H1 (cell line): ENCODE measurements at places on chromosomes 3 and 15. TPM values are rescaled to one million over a fixed set of nuclear protein-coding genes. Genes with fewer than 3 reads are reported as not detected.

DNA sequence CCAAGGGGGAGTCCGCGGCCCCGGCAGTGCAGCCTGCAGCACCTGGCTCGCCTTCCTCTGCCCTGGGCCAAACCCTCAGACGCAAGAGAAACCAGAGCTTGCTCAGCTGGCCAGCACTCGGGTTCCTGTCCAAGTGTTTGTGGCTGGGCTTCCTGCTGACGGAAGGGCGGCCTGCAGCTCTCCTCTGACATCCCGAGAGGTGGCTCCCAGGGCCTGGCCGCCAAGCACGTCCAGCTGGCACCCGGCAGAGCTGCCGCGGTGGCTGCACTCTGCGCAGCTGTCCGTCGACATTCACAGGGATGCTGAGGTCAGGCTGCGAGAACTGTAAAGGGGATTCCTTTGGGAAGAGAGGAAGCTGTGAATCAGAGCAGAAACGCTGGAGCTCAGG lies 85.6 kb downstream of the CPN2 start:
- no peak for DNase-seq
- peaks cover 6% of the 10 kb centered on the region for H3K4me1 ChIP-seq
- H3K27ac ChIP-seq = no peak overlapping the region
- H3K4me3 ChIP-seq = no peak overlapping the region
- no peaks in the 10 kb centered on the region for H3K36me3 ChIP-seq

DNA sequence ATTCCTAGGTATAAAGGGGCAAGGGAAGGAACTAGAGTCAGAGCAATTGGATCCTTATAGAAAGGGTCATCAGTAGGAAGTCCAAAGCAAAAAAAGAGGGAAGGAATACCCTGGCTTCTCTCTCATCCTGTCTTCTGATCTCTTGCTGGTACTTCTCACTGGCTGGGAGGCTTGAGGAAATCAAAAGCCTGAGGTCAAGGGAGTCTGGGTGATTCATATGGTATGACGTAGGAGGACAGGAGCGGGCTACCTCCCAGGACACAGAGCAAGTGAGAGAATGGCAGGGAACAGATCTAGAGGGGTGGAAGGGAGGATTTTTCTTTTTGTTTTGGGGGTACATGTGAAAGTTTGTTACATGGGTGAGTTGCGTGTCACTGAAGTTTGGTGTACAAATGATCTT lies 76.0 kb downstream of the CFAP20DC start:
- no peak for DNase-seq
- H3K27ac ChIP-seq = no peak overlapping the region
- no peaks in the 10 kb centered on the region for H3K36me3 ChIP-seq
- H3K27me3 ChIP-seq = no peaks in the 10 kb centered on the region
- H3K4me1 ChIP-seq = no peaks in the 10 kb centered on the region

Gene GOLGA8G
- total RNA-seq = not detected in 2 replicates

Gene CCDC39
- 0.34 and 0.80 TPM in 2 replicates for total RNA-seq

GRCh38 chr3:169578381-169579024 lies 85.0 kb downstream of the MECOM start:
- no peak overlapping the region for H3K27ac ChIP-seq
- DNase-seq = no peak
- no peaks in the 10 kb centered on the region for H3K36me3 ChIP-seq
- H3K4me3 ChIP-seq = no peak overlapping the region
- peaks cover 6% of the 10 kb centered on the region; the same call in 1 of the 2 replicates for H3K4me1 ChIP-seq
- no peaks in the 10 kb centered on the region for H3K27me3 ChIP-seq

GRCh38 chr3:37487785-37488184 lies 313.4 kb upstream of the LRRFIP2 start:
- H3K4me3 ChIP-seq = no peak overlapping the region
- no peaks in the 10 kb centered on the region for H3K36me3 ChIP-seq
- H3K27ac ChIP-seq = no peak overlapping the region
- H3K27me3 ChIP-seq = no peaks in the 10 kb centered on the region
- H3K4me1 ChIP-seq = peaks cover under 1% of the 10 kb centered on the region
- DNase-seq = no peak

- H3K27ac ChIP-seq = no peak overlapping the region
- DNase-seq = no peak
- no peak overlapping the region for H3K4me3 ChIP-seq
- no peaks in the 10 kb centered on the region for H3K36me3 ChIP-seq
Observed at GRCh38 chr15:67307889-67308597, 53.5 kb downstream of the IQCH start.

DNA sequence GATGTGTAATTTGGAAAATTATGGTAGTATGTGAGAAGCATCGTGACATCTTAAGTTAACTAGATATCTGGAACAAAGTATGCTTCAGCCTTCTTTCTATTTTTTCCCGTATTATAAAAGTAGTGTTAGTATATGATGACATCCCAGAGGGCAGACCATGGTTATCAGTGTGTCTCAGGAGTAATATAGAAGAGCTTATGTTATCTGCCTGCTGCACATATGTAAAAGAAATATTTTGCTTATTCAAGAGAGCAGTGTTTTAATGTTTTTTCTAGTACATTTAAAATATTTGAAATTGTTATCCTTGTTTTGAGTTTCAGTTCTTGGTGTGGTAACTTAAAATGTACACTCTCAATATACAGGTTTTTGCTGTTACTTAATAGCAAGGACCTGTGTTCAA lies 24.1 kb downstream of the PLCL2 start:
- no peaks in the 10 kb centered on the region for H3K36me3 ChIP-seq
- H3K27me3 ChIP-seq = no peaks in the 10 kb centered on the region
- H3K27ac ChIP-seq = no peak overlapping the region
- no peak overlapping the region for H3K4me3 ChIP-seq
- DNase-seq = no peak

DNA sequence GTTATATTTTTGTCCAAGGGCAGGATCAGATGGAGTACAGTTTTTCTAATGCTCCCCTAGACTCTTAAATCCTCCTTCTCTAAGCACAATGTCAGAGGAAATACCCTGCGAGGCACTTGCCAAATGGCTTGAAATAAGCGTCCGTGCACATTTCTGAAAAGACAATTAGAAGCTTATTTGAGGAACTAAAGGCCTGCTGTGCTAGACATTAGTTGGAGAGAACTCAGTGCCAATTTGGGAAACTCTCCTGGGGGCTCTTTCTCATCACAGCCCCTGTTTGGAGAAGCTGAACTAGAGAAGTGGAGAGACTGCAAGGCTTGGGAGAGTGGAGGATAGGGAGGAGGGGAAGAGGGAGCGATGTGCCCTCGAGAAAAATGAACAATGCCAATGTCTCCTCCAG lies 247.6 kb upstream of the C2CD4B start:
- no peak overlapping the region for H3K4me3 ChIP-seq
- no peak for DNase-seq
- H3K27ac ChIP-seq = no peak overlapping the region
- no peaks in the 10 kb centered on the region for H3K36me3 ChIP-seq
- H3K27me3 ChIP-seq = no peaks in the 10 kb centered on the region
- peaks cover 3% of the 10 kb centered on the region for H3K4me1 ChIP-seq

Gene GOLGA8M
- not detected in 2 replicates for total RNA-seq

Gene XCR1
- total RNA-seq = not detected in 2 replicates

GRCh38 chr3:156511987-156512677 lies 42.8 kb downstream of the SSR3 start:
- no peaks in the 10 kb centered on the region for H3K4me1 ChIP-seq
- no peak overlapping the region for H3K27ac ChIP-seq
- H3K27me3 ChIP-seq = no peaks in the 10 kb centered on the region
- no peak overlapping the region for H3K4me3 ChIP-seq

GRCh38 chr3:31740397-31740796 lies 207.7 kb downstream of the STT3B start:
- no peak overlapping the region for H3K4me3 ChIP-seq
- no peak for DNase-seq
- no peaks in the 10 kb centered on the region for H3K27me3 ChIP-seq
- H3K4me1 ChIP-seq = no peaks in the 10 kb centered on the region

DNA sequence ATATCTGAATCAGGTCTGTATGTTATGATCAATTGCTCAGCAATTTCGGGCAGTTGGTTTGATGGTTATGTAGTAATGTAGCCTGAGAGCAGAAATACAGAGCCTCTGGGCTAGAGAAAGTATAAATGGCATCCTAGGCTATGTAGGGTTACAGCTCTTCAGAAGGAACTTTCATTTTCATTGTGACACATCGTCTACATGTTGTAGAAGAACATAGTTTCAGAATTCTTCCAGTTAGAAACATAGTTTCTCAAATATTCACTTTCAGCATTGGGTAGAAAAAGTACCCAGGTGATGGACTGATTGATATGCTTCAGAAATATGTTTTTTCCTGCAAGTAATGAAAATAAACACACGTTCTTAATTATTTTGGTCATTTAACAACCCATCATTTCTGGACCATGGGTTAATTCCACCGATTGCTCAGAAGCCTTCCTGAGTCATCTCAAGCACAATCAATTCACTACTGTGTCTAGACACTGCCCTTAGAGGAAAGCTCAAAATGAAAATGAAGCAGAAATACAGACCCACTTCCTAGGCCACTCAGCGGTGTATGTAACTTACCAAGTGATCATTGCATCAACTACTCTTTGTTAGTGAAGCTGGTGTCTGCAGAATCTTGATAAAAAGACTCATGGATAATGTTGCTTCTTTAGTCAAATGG lies 88.8 kb upstream of the TSEN2 start:
- H3K4me3 ChIP-seq = no peak overlapping the region
- no peaks in the 10 kb centered on the region for H3K27me3 ChIP-seq
- no peaks in the 10 kb centered on the region for H3K4me1 ChIP-seq
- no peak overlapping the region for H3K27ac ChIP-seq

- no peaks in the 10 kb centered on the region for H3K27me3 ChIP-seq
- H3K36me3 ChIP-seq = no peaks in the 10 kb centered on the region
- peaks cover 37% of the 10 kb centered on the region for H3K4me1 ChIP-seq
- H3K27ac ChIP-seq = no peak overlapping the region
Observed at GRCh38 chr15:65366122-65366892, 11.5 kb downstream of the IGDCC3 start.

Gene HIGD2B
- not detected in 2 replicates for total RNA-seq

DNA sequence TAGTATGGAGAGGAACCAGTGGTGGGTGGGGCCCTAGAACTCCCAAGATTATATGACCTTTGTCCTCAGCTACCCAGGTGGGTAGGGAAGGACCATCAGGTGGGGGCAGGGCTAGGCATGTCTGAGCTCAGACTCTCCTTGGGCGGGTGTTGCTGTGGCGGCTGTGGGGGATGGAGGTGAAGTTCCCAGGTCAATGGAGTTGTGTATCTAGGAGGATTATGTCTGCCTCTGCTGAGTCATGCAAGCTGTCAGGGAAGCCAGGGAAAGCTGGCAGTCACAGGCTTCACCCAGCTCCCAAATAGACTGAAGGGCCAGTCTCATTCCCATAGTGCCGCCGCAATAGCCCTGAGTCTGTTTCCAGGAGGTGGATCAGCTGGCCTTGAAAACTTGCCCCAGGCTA lies 139.7 kb upstream of the CFAP20DC start:
- H3K36me3 ChIP-seq = no peaks in the 10 kb centered on the region
- H3K27me3 ChIP-seq = no peaks in the 10 kb centered on the region
- no peak overlapping the region for H3K4me3 ChIP-seq
- H3K4me1 ChIP-seq = no peaks in the 10 kb centered on the region
- DNase-seq = no peak
- no peak overlapping the region for H3K27ac ChIP-seq

GRCh38 chr3:182921665-182922355 lies 58.5 kb downstream of the DCUN1D1 start:
- H3K4me3 ChIP-seq = no peak overlapping the region
- H3K27me3 ChIP-seq = no peaks in the 10 kb centered on the region
- no peaks in the 10 kb centered on the region for H3K36me3 ChIP-seq
- H3K4me1 ChIP-seq = peaks cover 3% of the 10 kb centered on the region; the same call in 1 of the 2 replicates

Gene TRIM42
- total RNA-seq = not detected in 2 replicates

Gene RPP14
- 19.8 and 23.4 TPM in 2 replicates for total RNA-seq

- no peak for DNase-seq
- no peak overlapping the region for H3K27ac ChIP-seq
- H3K36me3 ChIP-seq = no peaks in the 10 kb centered on the region
- H3K4me1 ChIP-seq = no peaks in the 10 kb centered on the region
Observed at GRCh38 chr15:101099183-101099582, 152.7 kb downstream of the CHSY1 start.

Gene NRROS
- 5.1 and 5.3 TPM in 2 replicates for total RNA-seq

GRCh38 chr15:51288143-51289065 lies 50.0 kb downstream of the CYP19A1 start:
- no peaks in the 10 kb centered on the region for H3K4me1 ChIP-seq
- no peak overlapping the region for H3K4me3 ChIP-seq
- no peaks in the 10 kb centered on the region for H3K27me3 ChIP-seq
- DNase-seq = no peak
- no peaks in the 10 kb centered on the region for H3K36me3 ChIP-seq
